ENCODE measurements at places on chromosomes 3 and 15.

GRCh38 chr3:114406286-114406685, 112.5 kb downstream of the TIGIT start:
- no peak for DNase-seq

- DNase-seq = no peak
Measured at GRCh38 chr3:141812084-141812483, 48.9 kb downstream of the GRK7 start.

DNA sequence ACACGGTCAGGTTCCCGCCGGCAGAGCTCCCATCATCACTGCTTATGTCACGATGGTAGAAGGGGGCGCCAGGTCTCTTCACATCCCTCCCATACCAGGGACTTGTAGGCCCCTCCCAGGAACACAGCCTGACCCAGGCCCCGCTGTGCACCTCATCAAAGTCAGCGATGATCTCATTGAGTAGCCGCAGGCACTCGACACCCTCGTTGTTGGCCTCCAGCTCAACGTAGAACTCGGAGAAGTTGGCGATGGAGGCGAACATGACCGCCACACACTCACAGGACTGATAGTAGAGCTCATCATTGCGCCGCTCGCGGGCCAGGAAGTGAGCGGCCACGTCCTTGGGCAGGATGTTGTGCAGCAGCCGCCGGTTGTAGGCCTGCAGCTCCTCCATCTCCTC, 89.2 kb downstream of the SEC22A start:
- DNase-seq = no peak

DNA sequence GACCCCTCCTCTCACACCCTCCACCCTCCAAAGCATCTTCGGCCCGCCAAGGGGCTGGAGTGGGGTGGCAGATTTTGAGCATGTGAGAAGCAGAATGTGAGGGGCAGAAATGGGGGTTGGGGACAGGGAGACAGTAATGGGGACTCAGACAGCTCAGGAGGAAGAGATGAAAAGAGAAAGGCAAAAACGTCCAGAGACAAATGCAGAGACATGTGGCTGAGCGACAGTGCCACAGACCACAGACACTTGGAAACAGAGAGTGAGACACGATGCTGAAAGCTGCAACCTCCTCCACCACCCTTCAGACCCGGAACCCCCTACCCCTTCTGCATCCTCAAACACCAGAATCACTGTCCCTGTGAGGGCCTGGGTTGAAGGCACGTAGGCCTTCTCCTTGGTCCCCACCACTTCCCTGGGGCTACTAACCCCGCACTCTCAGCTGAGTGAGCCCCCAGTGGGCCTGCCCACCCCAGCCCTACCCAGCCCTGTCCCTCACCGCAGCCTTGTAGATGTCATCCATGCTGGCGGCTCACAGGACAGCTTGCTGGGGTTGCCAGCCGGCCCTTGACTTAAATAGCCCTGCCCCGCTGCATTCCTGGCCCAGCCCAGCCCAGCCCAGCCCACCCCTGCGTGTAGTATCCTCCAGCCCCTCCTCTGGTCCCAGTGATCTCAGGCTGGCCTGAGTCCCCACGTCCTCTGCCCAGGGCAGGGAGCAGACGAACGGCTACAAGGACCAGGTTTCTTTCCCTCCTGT, at the start of gene TNNC1:
Gene TNNC1, minus strand, starts transcription at position 546 of the 754 bp plus-strand sequence. Its CDS starts 26 bp downstream, at position 520.
- DNase-seq = no peak
